ENCODE measurements at places on chromosomes 16 and 17.

- DNase-seq = peak; percentile 65
Observed at GRCh38 chr16:27690608-27691007, 140.7 kb downstream of the KATNIP start.

GRCh38 chr17:74864297-74864865, 4.7 kb upstream of the GRIN2C start:
- peak; percentile 44 for DNase-seq

DNA sequence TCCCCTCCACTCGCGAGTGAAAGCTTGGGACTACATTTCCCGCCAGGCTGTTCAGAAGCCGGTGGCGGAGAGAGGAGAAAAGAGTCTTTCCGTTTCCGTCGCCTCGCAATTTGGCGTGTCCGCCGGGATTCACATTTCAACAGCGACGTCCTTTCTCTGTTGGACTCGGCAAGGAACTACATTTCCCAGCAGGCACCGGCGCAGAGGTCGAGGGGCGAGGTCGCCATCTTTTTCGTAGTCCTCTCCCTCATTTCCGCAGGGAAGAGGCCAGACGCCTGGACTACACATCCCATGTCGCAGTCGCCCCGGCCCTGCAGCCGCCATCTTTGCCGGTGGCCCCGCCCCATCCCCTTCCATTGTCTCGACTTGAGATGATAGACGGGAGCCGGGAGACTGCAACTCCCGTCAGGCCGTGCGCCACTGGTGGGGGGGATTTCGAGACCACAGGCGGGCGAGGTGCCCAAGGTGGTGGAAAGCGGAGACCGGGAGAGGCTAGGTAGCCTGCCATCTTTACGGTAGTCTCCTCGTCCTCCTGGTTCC, 882 bp upstream of the FBXL19 start:
- peak; percentile 85 for DNase-seq

DNA sequence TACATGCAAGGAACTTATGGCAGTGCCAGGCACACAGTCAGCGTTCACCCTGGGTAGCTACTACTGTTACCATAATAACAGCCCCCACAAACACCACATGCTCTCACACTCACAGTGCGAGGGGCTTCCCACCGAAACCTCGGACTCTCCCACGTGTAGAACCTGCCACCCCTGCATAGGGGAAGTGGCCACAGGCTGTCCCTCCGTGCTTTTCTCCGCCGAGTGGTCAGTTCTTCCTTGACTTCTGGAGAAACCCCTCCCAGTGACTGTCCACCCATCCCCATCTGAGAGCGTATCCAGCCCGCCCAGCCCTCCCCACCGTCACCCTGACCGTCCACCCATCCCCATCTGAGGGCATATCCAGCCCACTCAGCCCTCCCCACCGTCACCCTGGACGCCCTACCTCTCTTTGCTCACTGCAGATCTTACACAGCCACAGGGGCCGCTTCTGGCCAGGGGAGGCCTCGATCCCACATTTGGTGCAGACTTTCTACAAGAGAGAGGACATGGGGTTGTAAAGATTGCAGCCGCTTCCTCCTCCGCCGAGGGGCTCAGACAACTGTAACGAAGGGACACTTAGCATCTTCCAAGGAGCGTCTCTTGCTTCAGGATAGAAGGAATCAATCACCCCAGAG, 71.1 kb downstream of the RPH3AL start:
- no peak for DNase-seq

- DNase-seq = peak; percentile 86
Observed at GRCh38 chr17:62109378-62109902, 44.4 kb upstream of the MED13 start.

DNA sequence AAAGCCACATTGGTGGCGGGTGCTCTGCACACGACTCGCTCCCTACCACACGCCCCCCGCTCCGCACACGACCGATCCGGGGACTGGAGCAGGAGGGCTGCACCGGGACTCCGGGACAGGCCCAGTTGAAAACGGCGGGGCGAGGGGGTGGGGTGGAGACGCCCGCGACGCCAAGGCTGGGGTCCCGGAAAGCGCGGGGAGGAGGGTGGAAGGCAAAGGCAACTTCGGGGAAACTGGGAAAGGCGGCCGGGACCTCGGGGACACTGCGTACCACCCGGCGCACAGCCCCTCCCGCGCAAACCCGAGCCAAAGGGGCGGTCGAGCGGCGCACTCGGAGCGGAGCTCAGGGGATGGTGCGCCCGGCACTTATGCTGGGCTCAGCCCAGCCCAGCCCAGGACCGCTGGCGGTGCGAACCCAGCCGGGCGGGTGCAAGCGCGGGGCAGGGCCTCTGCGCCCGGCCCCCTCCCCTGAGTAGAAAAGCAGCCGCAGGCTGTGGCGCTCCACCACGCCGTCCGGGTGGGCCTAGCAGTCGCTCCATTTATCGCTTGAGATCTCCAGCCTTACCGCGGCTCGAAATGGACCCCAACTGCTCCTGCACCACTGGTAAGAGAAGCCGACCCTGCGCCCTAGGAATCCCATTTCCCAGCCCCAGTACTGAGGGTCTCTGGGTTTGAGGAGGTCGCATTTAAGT, at the start of gene MT1M:
Gene MT1M, plus strand, starts transcription at position 504 of the 692 bp plus-strand sequence. Its CDS starts 73 bp downstream, at position 577.
- DNase-seq = no peak

- DNase-seq = no peak
Observed at GRCh38 chr17:48619826-48620449, 4.8 kb upstream of the HOXB8 start.

DNA sequence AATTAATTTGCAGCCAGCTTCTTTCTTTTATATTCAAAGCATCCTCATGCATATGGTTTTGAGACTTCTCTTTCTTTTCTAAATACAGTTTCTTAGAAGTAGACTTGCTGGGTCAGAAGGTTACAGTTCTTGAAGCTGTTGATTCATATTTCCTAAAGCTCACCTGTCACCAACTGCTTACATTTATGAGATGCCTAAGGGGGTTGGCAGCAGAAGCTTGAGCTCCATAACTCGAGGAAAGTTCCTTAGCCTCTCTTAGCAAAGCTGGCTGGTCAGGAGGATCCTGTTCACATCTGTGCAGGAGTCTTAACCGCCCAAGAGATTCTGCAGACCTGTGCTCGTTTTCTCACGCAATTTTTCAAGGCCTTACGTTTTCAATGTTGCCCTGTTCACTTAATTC, 218.8 kb downstream of the SNX29 start:
- no peak for DNase-seq

DNA sequence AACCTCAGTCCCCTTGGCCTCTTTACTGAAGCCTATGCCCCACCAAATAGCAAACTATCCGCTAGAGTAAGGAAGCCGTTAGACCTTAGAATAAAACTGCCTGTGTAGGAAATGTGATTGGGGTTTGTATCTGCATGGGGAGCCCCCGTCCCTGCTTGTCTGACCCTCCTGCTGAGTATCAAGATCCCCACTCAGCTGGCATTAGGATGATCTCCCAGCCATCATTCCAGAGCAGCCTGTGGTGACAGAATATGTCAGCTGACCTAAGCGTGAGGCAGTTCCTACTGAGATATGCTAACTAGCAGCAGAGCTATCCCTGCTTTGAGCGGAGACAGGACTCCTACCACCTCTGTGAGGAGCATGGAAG, 645 bp upstream of the GFOD2 start:
- peak; percentile 65 for DNase-seq

GRCh38 chr16:52912565-52913173, 140.0 kb downstream of the CHD9NB start:
- DNase-seq = peak; percentile 55

- no peak for DNase-seq
Observed at GRCh38 chr17:45155483-45155882, 6.2 kb upstream of the HEXIM2 start.

DNA sequence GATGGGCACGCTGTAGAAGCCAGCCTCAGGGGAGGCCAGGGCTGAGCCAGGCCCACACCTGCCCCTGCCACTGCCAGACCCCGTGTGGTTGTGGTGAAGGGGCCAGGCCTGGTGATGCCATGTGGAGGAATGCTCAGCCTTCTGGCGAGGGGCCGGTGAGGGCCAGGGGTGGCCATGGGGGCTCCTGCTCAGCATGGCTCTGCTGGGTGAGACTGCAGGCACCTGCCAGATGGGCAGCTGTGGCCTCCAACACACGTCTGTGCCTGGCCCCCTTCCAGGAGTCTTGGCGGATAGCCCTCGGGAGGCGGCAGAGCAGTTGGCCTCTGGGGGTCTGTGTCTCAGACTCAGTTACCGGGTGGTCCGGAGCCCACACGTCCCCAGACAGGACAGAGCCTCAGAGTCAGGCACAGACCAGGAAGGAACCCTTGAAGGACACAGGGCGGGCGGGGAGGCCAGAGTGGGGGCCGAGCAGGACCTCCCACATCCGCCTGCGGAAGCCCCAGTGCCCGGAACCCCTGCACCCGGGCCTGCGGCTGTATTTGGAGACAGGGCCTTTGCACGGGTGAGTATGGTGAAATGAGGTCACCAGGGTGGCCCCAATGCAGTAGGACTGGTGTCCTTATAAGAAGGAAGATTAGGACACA, 22.5 kb upstream of the CHMP6 start:
- peak; percentile 47 for DNase-seq

DNA sequence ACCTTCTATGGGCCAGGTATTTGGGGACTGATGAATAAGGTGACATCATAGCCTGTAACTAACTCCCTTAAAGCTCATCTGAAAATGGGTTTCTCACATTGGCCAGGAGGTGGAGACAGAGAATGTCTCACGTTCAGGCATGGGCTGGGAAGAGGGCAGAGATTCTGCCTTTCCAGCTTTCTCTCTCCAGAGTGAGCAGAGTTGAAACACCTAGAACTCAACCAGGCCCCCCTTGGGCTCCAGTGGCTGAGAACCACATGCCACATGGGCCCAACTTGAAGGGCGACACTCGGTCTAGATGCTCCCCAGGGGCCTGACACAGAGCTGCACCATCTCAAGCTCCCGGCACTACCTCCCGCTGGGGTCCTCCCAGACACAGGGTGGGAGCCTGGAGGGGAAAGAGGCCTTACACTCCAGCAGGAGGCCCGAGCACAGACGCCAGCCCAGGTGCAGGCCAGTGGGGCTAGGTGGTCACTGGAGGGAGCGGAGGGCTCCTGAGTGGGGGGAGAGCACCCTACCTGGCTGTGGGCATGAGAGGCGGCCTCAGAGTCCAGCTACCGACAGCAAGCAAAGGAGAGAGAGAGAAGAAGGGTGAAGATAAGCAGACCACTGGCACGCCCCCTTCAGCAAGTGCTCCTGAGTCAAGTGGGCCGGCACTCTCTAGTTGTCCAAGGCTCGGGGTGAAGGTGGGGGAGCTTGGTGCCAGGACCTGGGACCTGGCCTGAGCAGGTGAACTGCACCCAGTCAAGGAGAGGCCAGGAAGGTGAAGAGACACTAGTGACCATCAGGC, 55.9 kb downstream of the MYO18A start:
- peak; percentile 68 for DNase-seq

DNA sequence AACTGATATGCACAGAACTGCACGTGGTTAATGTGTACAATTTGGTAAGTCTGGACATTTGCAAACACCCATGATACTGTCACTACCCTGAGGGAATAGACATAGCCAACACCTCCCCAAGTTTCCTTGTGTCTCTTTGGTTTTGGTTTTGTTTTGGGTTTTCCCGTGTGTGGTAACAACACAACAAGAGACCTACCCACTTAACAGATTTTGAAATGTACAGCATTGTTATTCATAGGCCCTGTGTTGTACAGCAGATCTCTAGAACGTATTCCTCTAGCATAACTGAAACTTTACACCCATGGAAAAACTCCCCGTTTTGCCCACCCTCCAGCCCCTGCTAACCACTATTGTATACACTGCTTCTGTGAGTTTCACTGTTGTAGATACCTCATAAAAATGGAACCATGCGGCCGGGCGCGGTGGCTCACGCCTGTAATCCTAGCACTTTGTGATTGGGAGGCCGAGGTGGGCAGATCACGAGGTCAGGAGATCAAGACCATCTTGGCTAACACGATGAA, 76.3 kb upstream of the TBC1D3K start:
- no peak for DNase-seq

GRCh38 chr16:50299508-50300105, 33.3 kb downstream of the ADCY7 start:
- no peak for DNase-seq

DNA sequence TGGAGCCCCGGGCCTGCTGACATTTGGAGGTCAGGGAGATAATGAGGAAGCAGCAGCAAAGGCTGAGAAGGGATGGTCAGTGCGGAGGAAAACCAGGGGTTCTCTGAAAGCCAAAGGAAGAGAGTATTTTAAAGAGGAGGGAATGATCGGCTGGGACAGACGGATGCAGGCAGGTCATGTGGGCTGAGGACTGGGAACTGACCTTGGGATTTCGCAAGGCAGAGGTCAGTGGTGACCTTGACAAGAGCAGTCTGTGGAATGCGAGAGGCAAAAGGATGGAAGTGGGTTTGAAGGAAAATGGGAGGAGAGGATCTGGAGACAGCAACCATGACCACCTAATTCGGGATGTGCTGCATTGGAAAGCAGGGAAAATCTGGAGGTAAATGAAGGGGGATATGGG, 10.2 kb downstream of the EFTUD2 start:
- no peak for DNase-seq

DNA sequence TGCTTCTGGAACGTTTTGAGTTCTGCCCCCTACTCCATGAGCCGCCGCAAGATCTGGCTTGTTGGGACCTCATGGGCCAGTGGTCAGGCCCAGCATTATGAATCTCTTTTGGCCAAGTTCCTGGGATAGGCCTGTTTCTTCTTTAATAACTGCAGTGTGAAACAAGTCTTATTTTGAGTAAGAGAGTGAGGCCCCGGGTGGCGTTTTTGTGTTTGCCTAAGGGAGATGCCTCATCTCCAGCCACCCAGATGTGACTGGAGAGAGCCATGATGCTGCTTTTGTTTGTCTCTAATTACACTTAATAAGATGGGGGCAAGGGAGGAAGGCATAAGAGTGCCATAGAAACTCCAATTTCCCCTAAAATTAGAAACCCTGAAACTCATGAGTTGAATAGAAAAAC, 39.8 kb downstream of the KSR1 start:
- no peak for DNase-seq

DNA sequence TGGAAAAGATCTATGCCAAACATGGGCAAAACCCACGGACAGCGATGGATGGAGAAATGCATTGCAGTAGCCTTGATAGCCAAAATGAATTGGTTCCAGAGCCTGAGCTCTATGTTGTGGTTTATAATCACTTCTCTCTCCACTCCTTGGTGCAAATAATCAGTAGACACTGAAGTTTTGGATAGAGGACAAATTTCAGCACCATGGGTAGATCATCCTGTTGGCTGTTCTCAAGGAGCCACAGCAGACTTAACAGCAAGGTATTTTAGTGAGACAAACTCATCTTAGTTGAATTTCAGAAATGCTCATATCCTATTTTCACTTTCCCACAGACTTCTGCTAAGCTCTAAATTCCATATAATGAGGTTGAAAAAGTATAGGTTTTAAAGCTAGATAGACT, 88.3 kb upstream of the CCL1 start:
- DNase-seq = no peak

- DNase-seq = peak; percentile 55
Observed at GRCh38 chr17:72901657-72902056, 190.8 kb downstream of the SLC39A11 start.

Measured in K562 (cell line).